ENCODE measurements at places on chromosomes 5 and 9.

- DNase-seq: no peak
Observed at GRCh38 chr9:80899208-80899607, 790.1 kb downstream of the TLE1 start.

DNA sequence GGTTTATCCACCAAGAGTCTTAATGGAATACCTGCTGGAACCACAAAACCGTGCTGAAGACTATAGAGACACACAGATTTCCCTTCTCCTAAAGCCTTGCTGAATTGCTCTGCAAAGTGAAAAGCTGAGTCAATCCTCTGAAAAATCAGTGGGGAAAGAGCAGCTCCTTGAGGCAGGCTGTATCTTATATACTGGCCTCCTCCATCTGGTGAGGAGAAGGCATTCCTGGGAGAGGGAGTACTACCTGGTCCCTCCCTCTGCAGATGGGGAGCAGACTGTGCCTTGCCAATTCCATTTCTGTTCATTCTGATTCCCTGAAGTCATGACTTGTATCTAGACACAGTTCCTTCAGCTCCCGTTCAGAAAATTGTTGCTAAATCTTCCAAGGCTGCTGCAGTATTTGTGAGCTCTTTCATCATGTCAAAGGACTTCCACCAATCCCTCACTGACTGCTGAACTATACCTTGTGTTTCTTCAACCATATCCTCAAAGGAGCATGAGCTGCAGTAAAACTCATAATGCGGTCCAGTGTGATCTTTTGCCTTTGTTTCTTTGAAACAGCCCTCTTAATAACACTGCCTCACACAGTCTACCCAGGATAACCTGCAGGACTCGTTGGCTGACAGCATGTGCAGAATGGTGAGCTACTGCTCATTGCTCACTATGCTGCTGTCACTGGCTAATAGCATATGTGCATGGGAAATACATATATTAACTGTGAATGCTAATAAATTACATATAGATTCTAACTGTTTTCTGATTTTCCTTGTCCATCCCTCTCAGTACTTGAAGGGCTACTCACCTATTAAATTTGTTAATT lies 84.5 kb downstream of the FOXD1 start:
- no peak for DNase-seq

- DNase-seq: no peak
Observed at GRCh38 chr5:53357439-53357838, 123.0 kb upstream of the FST start.

DNA sequence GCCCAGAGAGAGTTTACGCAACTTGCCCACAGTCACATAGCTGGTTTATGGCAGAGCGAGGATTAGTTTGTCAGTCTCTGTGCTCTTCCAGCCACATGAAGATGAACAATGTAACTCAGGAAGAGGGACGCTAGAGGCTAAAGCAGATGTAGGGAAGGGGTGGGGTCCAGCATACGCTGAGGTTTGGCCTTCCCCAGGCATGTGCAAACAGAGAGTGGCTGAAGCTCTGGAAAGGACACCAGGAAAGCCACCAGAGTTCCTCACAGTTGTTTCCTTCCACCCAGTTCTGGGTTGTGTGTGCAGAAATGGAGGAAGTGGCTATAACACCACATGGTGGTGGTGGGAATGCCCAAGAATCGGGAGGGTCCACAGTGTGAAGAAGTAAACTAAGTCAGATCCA lies 60.0 kb downstream of the SNX18 start:
- DNase-seq: no peak

GRCh38 chr5:101532430-101532829 lies 629.3 kb upstream of the ST8SIA4 start:
- DNase-seq: no peak

- no peak for DNase-seq
Observed at GRCh38 chr9:106816524-106816923, 46.4 kb upstream of the ZNF462 start.

Data from activated CD8-positive, alpha-beta memory T cell treated with anti-CD3 and anti-CD28 coated beads for 1 hour (primary cell).